ENCODE measurements at places on chromosomes 3 and 15.

DNA sequence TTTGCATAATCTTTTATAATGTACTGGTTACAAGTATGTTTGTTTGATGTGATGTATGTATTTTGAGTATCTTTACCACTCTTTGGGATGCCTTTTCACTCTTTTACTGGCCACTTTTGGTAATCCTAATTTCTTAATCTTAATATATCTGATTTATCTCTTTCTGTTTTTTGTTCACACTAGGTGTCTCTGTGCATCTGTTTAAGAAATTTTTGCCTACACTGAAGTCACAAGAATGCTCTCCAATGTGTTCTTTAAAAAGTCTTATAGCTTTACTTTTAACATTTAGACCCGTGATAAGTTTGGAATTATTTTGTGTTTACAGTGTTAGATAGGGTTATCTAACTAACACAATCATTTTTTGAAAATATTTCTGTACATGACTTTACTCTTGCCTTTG lies 659.1 kb downstream of the SI start:
- no peak for DNase-seq

- no peak for DNase-seq
Measured at GRCh38 chr15:31359702-31360111, 33.1 kb downstream of the KLF13 start.

DNA sequence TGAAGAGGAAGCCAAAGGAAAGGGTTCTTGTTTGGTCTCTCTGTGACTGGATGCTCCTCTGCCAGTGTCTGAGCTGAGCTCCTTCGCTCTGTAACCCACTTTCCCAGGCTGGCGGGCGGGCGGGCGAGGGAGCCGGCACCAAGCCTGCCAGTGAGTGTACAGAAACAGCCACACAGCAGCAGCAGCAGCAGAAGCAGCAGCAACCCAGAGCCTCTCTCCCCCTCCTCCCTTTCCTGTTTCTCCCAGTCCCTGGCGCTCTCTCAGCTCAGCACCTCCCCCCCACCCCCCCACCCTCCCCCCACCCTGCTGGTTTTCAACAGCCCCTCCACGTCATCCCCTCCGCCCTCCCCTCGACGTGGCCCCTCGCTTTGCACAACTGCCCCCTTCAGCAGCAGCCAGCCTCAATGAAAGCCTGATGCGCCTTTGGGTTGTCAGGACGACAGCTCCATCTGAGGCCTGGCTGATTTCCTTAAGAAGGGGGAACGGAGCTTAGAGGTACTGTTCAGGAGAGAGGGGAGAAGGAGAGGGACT lies at the start of gene LSAMP:
LSAMP (minus strand) TSS at position 177 of the 531 bp plus-strand sequence.
- no peak for DNase-seq

- no peak for DNase-seq
Measured at GRCh38 chr3:116260491-116260890, 184.8 kb downstream of the LSAMP start.

- no peak for DNase-seq
Measured at GRCh38 chr3:32712506-32713055, 27.6 kb downstream of the CNOT10 start.
